ENCODE measurements at places on chromosomes 16 and 17.

- no peak for DNase-seq
Measured at GRCh38 chr17:80706463-80706867, 161.8 kb downstream of the RPTOR start.

DNA sequence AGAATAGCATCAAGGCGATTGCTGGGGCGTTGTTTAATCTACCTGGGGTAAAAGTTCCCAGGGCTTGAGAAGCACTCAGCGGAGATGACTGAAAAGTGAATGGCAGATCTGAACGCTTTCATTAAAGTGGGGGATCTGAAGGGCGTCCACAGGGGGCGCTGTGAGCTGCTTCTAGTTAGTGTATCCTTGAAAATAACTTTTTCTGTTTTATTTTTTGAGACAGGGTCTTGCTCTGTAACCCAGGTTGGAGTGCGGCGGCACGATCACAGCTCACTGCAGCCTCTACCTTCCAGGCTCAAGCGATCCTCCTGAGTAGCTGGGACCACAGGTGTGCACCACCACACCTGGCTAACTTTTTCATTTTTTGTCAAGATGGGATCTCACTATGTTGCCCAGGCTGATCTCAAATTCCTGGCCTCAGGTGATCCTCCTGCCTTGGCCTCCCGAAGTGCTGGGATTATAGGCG is 360.4 kb downstream of the SEC14L1 start:
- DNase-seq = no peak

DNA sequence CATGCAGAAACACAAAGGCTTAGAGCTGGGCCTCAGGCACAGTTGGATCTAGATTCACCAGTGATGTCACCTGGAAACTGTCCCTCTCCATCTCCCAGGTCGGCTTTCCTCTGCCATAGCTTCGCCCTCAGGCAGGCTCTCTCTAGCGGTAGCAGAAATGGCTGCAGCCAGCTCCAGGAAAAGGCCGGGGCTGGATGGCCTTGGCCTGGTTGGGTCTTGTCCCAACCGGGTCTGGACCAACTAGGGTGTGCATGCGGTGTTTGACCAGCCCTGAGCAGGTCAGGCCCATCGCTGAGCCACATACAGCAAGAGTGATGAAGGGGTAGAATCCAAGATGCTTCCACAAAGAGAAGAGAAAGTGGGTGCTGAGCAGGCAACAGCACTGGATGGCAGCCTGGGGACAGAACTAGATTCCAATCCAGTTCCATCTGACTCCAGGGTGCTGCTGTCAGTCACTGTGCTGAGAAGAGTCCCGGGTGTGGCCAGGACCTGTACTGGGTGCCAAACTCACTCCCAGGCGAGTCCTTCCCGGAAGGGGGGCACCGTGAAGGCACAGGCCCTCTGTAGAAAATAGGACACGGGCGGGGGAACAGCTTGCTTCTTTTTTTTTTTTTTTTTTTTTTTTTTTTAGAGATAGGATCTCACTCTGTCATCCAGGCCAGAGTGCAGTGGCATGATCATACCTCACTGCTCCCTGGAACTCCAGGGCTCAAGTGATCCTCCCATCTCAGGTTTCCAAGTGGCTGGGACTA is 51.8 kb downstream of the SOCS3 start:
- DNase-seq = no peak

GRCh38 chr16:11550791-11551498 is 35.8 kb downstream of the LITAF start:
- peak; percentile 62 for DNase-seq

GRCh38 chr17:67942810-67943209 is 53.5 kb downstream of the C17orf58 start:
- no peak for DNase-seq

DNA sequence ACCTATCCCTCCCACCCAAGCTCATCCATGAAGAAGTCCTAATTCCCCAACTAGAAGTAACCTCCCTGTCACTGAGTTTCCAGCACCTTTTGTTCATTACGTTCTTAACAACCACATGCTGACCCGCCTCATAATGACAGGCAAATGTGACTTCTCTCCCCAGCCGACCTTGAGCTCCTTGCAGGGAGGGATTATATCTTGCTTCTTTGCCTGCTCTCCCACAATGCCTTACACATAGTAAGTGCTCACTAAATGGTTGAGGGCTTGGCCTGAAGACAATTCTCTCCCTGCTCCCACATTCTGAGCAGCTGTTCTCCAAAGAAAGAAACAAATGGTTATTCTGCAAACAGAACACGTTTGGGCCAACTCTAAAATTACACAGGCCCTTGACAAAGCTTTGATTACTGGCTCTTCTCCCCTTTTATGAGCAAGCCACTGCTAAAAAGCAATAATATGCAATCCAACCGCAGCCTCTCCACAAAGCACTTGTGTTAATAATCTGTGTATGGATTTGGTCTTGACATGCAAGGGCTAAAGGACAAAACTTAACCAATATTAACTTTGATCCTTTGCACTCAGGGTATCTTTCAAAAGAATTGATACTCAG is 23.2 kb downstream of the SLC39A11 start:
- no peak for DNase-seq

DNA sequence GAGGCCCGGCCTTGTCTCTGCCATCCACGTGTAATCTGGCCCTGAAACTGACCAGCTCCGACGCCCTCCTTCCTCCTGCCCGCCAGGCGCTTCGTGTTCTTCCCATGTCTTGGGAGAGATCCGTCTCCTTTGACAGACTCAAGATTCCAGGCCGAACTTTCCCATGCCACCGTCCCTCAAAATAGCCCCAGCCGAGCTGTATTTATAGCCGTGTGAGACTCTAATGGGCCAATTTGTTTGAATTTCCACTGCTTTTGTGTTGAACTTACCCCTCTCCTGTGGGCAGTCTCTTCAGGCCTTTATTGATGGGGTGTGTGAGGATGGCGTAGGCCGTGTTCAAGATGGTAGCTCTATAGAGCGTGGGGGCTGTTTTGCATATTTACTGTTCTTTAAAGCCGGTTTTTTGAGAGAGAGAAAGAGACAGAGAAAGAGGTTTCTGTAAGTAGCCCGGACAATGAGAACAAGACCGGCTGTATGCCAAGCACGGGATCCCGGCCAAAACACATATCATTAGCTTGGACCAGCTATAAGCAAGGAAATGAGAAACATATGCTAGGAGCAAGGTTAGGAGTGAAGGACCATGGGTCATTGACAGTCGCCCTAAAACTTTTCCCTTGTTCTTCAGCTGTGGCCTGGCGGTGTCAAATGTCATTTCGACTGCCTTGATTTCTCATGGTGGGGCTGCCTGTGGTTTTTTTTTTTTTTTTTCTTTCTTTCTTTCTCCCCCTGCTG is 124.5 kb upstream of the ZFHX3 start:
- peak; percentile 95 for DNase-seq

- DNase-seq = peak; percentile 40
Measured at GRCh38 chr17:72631949-72632684, 460.4 kb downstream of the SLC39A11 start.

- no peak for DNase-seq
Measured at GRCh38 chr17:38746004-38746848, 1.9 kb downstream of the PCGF2 start.

DNA sequence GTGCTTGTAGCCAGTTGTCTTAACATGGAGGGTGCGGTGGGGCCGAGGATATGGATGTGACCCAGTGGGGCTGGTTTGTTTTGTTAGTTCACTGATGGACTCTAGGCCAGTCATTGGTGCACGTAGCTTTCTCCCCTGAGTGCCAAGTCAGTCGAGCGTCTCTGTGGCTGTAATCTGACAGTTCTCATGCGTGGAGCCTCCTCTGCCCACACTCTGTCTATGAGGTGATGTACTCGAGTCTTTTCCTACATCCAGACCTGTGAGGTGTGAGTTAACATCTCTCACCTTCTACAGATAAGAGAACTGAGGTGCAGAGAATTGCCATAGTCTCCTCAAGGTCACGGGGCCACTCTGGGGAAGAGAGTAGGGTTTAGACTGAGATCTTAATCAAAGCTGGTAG is 90.2 kb downstream of the MARCHF10 start:
- DNase-seq = no peak

GRCh38 chr17:63282455-63282854 is 163.7 kb downstream of the CYB561 start:
- no peak for DNase-seq

- DNase-seq = peak; percentile 25
Measured at GRCh38 chr17:69269131-69269998, 40.7 kb upstream of the ABCA10 start.

DNA sequence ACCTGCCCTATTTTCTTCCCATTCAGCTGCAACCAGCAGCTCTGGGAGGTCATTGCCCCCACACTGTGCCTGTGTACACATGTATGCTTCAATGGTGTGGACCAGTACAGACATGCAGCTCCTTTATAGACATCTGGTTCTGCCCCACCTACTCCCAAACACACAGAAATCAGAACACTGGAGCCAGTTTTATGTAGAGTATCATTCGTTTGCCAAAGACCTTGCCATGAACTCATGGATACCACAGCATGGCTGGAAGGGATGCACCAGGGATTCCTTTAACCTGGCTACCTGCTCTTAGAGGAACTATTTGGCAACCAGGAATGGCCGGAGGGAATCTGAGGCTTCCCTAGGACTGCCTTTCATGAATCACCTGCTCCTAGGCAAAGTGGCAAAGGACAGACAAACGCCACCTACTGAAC is 60.4 kb downstream of the ZFHX3 start:
- no peak for DNase-seq

- DNase-seq = no peak
Measured at GRCh38 chr16:30902029-30902972, 5.9 kb downstream of the CTF1 start.

- no peak for DNase-seq
Measured at GRCh38 chr17:38447502-38448085, 19.3 kb downstream of the ARHGAP23 start.

All from muscle of arm (tissue), 14 donors.